ENCODE measurements at places on chromosomes 5 and 9.

DNA sequence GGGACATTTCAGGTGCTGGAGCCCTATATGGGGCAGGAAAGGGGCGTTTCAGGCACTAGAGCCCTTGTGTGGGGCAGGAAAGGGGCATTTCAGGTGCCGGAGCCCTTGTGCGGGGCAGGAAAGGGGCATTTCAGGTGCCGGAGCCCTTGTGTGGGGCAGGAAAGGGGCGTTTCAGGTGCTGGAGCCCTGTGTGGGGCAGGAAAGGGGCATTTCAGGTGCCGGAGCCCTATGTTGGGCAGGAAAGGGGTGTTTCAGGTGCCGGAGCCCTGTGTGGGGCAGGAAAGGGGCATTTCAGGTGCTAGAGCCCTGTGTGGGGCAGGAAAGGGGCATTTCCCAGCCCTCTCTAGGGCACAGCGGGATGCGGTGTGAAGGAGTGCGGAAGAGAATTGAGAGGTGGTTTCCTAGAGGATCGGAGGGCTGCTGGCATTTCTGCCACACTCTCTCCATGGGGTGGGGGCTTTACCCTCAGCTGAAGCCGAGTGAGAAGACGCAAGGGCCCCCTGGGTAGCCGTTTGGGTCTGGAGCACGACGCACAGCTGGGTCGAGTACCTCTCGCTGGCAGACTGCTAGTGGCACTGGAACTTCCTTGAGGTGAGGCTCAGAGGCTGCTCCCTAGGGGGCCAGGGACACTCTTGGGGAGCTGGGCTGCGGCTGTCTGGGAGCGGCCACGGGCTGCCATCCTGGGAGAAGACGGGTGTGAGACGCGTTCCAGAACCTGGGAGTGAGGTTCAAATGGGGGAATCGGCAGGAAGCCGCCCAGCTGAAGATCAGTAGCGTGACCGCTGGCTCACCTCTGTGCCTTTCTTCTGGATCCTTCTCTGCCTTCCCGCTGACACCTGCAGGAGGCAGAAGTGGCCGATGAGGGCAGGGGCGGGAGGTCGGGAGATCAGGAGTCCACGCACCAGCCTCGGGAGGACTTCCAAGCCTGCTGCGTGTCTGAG lies 122.6 kb upstream of the IRX4 start:
- no peak for DNase-seq

DNA sequence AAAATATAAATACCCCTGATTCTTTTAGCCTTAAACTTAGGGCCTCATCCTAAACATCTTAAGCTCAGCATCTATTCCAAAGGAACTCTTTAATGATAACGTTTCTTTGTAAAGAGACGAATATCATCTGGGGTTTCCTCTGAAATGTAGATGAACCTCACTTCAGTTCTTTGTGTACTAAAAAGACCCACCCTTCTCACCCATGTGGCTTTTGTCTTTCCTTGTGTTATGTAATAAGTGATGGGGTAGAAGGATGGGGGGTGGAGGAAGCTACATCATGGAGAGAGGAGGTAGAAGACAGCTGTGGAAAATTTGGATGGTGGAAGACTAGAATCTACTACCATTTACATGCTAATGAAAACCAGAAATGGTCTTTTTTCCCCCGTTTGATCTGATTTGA lies 111.0 kb downstream of the NDUFS4 start:
- DNase-seq, result no peak

- DNase-seq, result no peak
Measured at GRCh38 chr5:67104859-67105258, 91.7 kb downstream of the CD180 start.

- no peak for DNase-seq
Measured at GRCh38 chr9:18074041-18074440, 399.9 kb upstream of the ADAMTSL1 start.

- no peak for DNase-seq
Measured at GRCh38 chr9:86575825-86576525, 221.8 kb upstream of the TUT7 start.

DNA sequence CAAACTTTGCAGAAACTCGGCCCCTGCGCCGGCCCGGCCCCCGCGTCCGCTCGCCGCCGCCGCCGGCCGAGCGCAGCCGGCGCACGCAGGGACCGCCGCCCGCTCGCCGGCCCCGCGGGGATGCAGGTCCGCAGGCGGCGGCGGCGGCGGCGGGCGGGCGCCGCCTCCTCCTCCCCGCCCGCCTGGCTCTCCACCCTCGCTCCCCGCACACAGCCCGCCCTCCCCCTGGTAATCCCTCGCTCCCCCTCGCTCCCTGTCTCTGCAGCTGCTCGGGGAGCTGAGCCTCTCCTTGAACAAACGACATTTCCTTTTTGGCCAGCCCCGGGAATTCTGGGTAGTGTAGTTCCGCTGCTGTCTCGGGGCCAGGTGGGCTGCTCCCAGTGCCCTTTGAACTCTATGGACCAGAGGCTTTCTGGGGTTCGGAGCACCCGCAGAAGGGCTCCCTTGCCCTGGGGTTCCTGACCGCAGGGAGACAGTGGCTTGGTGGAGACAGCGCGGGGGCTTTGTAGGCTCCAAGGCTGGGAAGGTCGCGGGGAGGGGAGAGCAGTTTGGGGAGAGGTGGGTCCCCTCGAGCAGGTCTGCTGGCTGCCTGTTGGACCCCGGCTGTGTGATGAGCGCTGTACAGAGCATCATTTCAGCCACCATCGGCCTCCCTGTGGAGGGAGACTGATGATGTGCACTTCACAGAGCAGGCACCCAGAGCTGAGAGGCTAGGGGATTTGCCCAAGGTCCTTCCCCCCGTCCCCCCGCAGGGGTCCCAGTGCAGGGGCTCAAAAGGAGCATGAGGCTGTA lies 1.8 kb upstream of the FAM78A start:
- peak; percentile 70 for DNase-seq

DNA sequence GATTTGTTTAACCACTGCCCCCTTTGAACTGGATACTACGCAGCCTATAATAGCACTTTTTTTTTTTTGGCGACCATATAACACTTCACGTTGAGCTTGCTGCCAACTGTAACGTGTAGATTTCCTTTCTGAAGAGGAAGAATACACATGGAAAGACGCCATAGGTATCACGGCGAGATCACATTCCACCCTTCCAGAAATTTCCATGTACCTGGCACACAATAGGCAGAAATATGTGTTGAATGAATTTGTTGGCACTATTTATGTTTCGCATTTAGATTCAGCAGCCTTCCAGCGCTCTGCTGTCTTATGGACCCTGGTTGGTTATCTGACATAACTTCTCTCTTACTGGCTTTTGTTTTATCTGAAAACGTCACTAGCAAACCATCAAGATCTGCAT lies 250.3 kb downstream of the SLIT3 start:
- DNase-seq, result no peak

- no peak for DNase-seq
Measured at GRCh38 chr5:67353500-67354450, 157.2 kb upstream of the CD180 start.

GRCh38 chr9:73962792-73963191 lies 534.3 kb upstream of the RORB start:
- no peak for DNase-seq

DNA sequence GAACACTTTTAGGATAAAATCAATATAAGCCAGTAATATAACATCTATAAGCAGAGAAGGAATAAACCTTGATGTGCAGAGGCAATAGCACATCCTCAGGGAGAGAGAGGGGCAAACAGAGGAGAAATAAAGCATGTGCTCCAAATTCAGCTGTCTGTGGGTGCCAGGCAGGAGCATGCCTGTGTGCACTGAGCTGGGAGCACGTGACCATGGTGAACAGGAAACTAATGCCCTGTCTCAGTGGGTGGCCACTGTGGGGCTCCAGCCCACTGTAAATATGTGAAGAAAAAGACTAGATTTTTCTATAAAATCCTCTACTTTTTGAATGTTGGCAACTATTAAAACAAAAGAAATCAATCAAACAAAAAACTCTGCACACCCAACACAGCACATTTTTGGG lies 55.3 kb downstream of the FYB1 start:
- peak; percentile 30 for DNase-seq

- no peak for DNase-seq
Measured at GRCh38 chr9:2096376-2096970, 81.3 kb downstream of the SMARCA2 start.

- no peak for DNase-seq
Measured at GRCh38 chr5:83937837-83938236, 217.2 kb upstream of the HAPLN1 start.

DNA sequence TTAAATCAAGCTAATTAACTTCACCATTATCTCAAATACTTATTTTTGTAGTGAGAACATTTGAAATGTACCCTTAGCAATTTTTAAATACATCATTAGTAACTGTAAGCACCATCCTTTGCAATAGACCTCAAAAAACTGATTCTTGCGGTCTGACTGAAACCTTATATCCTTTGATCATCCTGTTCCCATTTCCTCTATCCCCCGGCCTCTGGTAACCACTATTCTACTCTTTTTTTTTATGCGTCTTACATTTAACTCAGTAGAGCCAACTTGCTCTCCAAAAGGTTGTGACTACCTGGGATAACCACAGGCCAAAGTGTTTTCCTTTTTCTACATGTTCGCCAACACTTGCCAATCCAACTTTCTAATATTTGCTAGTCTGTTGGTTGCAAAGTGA lies 106.1 kb downstream of the IRX1 start:
- no peak for DNase-seq

GRCh38 chr9:130990306-130990977 lies 18.5 kb upstream of the LAMC3 start:
- no peak for DNase-seq

- no peak for DNase-seq
Measured at GRCh38 chr5:41522193-41522786, 11.9 kb upstream of the PLCXD3 start.

- no peak for DNase-seq
Measured at GRCh38 chr9:113572076-113572861, 108.7 kb downstream of the RGS3 start.

- DNase-seq, result no peak
Measured at GRCh38 chr9:10026443-10026984, 586.3 kb downstream of the PTPRD start.

DNA sequence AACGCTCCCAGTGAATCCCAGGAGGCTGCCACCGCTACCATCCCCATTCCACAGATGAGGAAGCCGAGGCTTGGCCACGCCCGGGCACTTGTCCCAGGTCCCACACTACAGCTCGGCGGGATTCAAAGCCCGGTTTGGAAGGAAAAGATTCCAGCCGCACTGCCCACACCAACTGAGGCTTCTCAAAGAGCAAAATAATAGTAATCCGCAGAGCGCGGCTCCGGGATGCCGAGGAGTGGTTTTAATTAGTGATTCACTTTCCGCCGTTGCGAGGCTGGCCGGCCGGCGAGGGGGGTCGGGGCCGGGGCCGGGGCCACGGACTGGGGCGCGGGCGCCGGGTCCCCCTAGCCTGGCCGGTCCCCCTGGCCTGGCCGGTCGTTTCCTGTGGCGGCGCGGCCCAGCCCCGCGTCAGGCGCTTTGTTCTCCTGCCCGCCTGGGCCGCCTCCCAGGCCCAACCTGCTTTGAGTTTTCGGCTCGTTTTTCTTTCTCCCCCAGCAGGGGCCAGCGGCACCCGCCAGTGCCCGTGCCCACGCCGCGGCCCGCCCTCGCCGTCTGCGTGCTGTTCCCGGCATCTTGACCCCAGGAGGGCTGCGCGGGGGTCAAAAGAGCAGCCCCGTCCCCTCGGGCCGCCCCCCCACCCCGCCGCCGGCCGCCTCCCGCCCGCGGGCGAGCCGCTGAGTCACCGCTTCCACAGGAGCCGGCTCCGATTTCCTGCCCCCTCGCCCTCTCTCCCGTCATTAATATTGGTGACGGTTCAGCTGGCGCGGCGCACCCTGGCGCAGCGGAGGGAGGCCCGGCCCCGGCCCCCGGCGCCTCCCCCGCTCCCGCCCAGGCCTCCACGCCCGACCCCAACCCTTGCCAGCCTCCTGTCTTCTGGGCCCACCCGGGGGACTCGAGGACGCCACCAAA lies 31.2 kb downstream of the FGF18 start:
- peak; percentile 21 for DNase-seq

GRCh38 chr9:19231126-19231903 lies 822 bp downstream of the DENND4C start:
- DNase-seq, result peak; percentile 40

DNA sequence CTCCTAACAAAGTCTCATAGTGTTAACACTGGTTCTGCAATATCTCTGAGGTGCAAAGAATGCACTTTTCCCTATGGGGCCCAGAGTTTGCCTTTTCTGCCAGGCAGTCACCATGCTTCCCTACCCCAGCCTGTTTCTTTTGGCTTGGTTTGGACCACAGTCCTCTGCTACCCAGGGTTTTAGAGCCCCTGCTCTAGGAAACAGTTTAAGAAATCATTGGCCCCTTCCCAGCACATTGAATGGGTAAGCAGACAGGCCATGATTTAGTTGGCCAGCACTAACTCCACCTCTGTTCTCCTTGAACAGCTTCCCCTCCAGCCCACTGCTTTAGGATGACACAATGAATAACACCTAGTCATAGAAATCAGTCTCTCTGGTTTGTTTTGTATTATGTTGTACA lies 73.2 kb downstream of the UBAP1 start:
- DNase-seq, result no peak

GRCh38 chr5:101664071-101664791 lies 631.9 kb downstream of the SLCO4C1 start:
- no peak for DNase-seq

DNA sequence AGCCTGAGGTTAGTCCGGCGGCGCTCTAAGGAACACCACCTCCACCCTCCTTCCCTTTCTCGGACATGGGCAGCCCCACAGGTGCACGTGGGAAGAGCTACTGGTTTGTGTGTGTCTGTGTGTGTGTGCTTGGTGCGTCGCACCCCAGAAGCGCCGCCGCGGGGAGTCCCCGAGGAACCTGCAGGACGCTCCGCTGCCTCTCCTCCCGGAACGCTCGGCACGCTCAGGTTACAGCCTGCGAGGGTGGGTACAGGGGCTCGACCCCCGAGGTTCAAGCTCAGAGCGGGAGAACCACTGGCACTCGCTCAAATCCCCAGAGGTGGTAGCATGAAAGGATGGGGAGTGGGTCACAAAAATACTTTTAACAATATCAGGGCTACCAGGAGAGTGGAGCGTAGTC lies 2.0 kb downstream of the ASTN2 start:
- DNase-seq, result no peak

All from activated CD8-positive, alpha-beta memory T cell treated with anti-CD3 and anti-CD28 coated beads, Interleukin-2, amount 50 U/mL, for 4 hours (primary cell).